NB4 (cell line): ENCODE measurements at places on chromosomes 2 and 18.

DNA sequence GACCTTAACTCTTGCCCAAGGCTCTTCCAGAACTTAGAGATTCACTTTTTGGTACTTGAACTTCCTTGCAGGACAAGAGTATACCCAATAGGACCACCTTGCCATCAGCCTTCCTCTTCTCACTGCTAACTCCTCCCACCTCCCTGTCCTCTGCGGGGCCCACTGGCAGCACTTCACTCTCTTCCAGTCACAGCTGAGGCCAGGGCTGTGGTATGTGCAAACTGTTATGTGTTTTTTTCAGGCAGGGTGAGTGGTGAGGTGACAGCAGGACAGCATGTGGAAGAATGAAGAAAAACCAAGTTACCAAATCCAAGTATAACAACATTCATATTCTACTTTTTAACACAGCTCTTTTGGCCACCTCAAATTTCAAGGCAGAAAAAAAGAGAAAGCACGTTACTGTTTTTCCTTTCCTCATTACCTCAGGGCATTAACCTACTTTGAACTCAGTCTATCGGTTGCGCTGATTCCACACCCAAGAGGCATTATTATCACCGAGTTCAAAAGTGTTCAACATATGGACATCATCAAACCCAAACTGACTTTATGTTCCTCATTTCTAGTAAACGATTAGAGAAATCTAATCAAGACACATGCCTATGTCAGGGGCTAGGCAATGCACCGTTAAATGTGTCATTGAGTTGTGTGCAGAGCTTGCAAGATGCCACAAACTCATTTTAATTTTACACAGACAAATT lies 605.2 kb upstream of the SYT4 start:
- no peak for DNase-seq

GRCh38 chr2:6343076-6343475 lies 522.6 kb downstream of the CMPK2 start:
- DNase-seq = no peak

DNA sequence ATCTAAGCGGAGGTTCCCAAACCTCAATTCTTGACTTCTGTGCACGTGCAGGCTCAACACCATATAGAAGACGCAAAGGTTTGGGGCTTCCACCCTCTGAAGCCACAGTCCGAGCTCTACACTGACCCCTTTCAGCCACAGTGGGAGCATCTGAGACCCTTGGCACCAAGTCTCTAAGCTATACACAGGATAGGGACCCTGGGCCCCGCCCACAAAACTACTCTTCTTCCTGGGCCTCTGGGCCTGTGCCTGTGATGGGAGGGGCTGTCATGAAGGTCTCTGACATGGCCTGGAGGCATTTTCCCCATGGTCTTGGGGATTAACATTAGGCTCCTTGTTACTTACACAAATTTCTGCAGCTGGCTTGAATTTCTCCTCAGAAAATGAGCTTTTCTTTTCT lies 1374.1 kb upstream of the NXPH2 start:
- no peak for DNase-seq

- no peak for DNase-seq
Observed at GRCh38 chr2:189558516-189559272, 21.9 kb downstream of the SLC40A1 start.

DNA sequence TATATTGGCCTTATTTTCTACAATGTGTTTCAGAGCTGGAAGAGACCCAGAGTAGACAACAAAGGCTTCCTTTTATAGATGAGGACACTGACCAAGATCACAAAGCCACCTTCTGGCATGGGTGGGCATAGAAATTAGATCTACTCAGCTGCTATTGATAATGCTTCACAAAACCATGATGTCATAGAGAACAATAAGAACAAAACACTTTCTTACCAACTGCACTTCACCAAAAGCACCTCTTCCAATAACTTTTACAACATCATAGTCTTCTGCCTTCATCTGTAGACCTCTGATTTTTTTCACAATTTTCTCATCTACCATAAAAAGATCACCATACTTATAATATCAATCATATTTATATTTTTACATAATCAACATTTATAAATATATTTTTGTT lies 58.1 kb downstream of the ROCK2 start:
- no peak for DNase-seq

- peak; percentile 55 for DNase-seq
Observed at GRCh38 chr2:41782306-41783158, 265.3 kb upstream of the PKDCC start.

- DNase-seq = no peak
Observed at GRCh38 chr2:224982910-224983711, 59.2 kb downstream of the DOCK10 start.

GRCh38 chr2:162422894-162423293 lies 79.0 kb downstream of the GCA start:
- DNase-seq = no peak

GRCh38 chr18:22363867-22364463 lies 53.8 kb downstream of the CTAGE1 start:
- DNase-seq = peak; percentile 8

GRCh38 chr18:79156327-79156726 lies 87.1 kb downstream of the ATP9B start:
- DNase-seq = peak; percentile 39

GRCh38 chr2:45912109-45912508 lies 260.6 kb downstream of the PRKCE start:
- no peak for DNase-seq

- no peak for DNase-seq
Observed at GRCh38 chr18:33097126-33097525, 324.3 kb upstream of the KLHL14 start.

DNA sequence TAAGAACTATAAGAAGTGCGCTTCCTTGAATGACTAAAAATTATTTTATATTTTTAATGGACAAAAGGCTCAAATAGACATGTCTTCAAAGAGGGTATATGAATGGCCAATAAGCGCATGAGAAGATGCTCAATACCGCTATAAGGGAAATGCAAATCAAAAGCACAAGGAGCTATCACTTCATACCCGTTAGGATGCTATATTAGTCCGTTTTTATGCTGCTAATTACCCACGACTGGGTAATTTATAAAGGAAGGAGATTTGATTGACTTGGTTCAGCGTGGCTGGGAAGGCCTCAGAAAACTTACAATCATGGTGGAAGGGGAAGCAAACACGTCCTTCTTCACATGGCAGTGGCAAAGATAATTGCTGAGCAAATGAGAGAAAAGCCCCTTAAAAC lies 20.5 kb upstream of the PPP4R1 start:
- DNase-seq = no peak

DNA sequence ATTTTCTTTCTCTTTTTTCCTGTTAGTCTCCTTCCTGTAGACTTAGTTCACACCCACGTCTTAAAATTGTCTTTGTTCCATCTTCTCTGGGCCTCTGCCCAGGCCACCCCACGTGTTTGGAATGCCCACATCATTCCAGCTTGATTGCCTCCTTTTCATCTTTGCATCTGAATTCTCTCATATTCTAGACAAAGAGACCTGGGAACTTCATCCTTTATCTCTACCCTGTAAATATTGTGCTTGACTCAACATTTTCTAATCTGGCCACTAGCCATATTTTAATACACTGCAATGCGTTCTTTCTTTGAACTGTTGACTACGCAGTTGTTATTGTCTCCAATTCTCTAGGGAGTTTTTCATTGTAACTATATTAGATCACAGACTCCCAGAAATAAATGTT lies 187.5 kb upstream of the NRXN1 start:
- no peak for DNase-seq

DNA sequence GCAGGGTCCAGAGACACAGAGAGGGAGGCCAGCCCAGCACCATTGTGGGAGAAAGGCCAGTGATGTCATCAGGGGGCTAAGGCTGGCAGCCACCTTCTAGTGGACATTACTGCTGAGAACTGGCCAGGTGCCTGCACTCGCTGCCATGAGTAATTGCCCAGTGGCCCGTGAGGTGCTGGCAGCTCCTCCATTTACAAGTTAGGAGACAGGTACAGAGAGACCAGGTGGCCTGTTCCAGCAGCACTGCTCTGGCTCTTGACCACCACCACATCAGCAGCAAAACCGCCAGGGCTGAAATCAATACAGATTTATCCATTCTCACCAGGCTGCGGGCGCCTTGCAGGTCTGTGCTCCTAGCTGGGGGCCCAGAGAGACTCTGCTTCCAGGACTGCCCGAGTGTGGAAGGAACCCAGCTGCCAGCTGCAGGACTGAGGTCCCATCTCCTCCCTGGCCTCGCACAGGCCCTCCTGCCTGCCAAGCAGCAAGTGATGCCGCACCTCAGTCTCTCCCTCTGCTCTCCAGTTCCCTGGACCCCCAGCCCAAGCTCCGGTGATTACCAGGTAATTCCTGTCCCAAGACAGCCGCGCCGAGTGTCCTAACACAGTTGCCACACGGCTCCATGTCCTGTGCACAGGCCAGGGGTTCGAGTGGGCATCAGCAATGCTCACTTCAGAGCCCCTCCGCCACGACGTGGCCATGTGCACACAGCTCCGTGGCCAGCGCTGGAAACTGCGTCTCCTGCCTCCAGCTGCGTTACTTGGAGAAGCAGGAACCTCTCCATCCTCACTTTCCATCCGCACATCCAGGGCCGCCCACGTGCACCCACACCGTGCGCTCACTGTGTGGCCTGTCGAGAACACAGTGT lies 101.0 kb upstream of the CTDP1 start:
- no peak for DNase-seq

DNA sequence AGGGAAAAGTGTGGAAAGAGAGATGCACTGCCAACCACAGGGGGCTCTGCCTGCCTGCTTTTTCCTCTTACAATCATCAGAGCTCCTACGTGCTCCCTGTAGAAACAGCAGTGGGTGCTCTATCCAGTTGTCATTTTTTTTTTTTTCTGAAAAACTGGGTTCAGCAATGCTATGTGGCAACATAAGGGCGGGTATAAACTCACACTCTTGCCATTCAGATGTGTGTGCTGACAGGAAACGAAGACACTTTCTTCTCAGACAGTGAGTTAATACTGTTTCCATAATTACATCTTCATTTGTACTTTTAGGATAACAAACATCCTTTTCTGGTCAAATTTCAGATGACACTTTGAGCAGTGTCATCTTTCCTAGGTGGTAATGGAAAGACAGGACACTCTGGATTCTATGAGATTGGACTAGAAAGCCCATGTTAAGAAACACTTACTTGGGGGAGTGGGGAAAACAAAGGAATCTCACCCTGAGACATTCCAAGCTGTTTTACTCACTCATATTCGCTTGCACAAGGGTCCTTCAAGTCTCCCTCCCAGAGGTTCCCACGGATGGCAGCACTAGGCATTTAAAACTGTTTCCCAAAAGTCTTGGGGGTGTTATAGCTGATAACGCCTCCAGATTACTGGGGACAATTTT lies 41.3 kb downstream of the CCDC93 start:
- DNase-seq = no peak

GRCh38 chr2:223166983-223167650 lies 115.1 kb downstream of the KCNE4 start:
- DNase-seq = no peak

GRCh38 chr2:212994976-212995375 lies 156.4 kb downstream of the IKZF2 start:
- no peak for DNase-seq

- DNase-seq = no peak
Observed at GRCh38 chr2:85771486-85771885, 17.7 kb downstream of the ATOH8 start.

DNA sequence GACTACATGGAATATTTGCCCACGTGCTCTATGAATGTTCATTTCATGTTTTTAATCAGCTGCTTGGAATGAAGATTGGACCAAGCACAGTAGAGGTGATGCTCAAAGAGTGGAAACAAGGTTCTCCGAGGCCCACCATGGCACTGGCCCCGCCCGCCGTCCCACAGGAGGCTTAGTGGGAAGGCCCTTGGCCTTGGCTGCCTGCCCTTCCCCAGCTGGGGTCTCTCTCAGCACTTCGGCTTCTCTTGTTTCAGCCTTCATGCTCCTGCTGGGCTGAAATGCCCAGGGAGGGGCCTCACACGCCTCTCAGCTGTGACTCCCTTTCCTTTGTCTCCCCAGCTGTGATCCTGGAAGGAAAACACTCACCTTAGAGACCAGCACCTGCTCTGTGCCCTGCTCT lies 833.2 kb downstream of the GALR1 start:
- DNase-seq = no peak

DNA sequence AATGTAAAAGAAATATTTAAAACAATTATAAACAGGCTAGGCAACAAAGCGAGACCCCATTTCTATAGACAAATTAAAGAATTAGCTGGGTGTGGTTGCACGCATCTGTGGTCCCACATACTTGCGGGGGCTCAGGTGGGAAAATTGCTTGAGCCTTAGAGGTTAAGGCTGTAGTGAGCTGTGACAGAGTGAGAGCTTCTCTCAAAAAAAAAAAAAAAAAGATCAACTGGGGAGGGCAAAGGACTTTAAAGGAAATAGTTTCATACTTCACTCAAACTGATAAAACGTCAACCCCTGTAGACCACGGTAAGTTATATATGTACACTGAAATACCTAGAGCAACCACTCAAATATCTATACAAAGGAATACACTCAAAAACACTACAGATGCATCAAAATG lies 37.5 kb downstream of the MGAT4A start:
- no peak for DNase-seq

- no peak for DNase-seq
Observed at GRCh38 chr2:153235516-153235915, 243.0 kb downstream of the RPRM start.

GRCh38 chr2:74291886-74292621 lies 51.2 kb downstream of the SLC4A5 start:
- no peak for DNase-seq

GRCh38 chr18:34938090-34938489 lies 103.1 kb upstream of the MAPRE2 start:
- DNase-seq = no peak

DNA sequence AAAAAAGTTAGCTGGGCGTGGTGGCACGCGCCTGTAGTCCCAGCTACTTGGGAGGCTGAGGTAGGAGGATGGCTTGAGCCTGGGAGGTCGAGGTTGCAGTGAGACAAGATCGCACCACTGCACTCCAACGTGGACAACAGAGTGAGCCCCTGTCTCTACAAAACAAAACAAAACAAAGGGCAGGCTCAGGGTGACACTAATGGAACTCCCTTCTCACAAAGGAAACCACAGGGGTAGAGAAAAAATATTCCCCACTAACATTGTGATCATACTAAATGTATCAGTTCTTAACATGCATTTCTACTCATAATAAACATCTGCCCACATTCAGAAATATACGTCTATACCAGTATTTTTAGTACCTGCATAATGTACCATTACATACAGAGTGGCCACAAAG lies 21.1 kb downstream of the STAM2 start:
- DNase-seq = no peak

- DNase-seq = no peak
Observed at GRCh38 chr18:10514601-10515000, 11.2 kb upstream of the NAPG start.

DNA sequence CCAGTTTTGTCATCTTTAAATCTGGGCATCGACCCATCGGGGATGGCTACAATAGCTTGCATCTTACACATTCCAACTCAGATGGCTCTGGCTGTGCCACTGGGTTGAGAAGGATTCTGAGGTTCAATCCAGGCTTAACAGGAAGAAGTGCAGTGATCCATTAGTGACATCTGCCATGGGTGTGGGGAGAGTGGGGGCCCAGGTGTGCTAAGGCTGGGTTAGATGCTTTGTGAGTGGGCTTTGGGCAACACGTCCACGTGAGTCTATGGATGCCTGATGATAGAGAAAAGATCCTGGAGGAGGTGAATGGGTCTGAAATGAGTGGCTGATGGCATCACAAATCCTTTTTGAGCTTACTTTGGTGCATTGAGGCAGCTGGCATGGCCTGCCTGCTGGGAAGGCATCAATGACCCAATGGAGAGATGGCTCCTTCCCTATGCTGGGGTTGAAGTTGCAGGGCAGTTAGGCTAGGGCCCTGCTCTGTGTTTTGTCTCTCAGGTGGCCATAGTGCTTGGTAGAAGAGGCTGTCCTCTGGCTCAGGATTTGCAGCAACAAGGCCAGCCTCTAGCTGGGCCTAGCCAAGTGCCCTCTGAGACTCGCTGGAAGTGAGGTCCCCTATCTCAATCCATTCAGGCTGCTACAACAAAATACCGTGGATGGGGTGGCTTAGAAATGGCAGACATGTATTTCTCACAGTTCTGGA lies 56.7 kb downstream of the HS1BP3 start:
- DNase-seq = no peak
